Stimulated activated CD8-positive, alpha-beta memory T cell treated with anti-CD3 and anti-CD28 coated beads, Interleukin-2, amount 100 ng/mL, for 1 hour (primary cell): ENCODE measurements at places on chromosomes 2 and 18.

DNA sequence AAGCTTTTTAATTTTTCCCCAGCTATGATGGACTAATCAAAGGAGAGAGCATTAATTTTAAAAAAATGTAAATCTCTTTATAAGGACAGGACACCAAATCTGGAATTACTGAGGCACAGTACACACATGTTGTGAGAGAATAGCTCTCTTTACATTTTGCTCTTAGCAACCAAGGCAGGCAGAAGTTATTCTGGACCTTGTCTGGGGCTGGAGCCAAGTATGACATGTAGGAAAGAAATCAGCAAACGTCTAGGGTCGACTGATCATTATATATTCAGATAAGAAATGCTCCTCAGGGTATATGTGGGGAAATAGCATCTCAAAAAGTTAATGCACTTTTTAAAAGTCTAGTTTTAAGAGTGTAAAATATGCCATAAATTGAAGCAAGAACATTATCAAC is 1330.0 kb upstream of the CELF4 start:
- DNase-seq: no peak

GRCh38 chr2:151845481-151845880 is 17.3 kb upstream of the ARL5A start:
- no peak for DNase-seq

GRCh38 chr2:64967601-64968000 is 21.6 kb upstream of the SLC1A4 start:
- no peak for DNase-seq

GRCh38 chr18:39162013-39162827 is 1596.6 kb upstream of the CELF4 start:
- DNase-seq: no peak

DNA sequence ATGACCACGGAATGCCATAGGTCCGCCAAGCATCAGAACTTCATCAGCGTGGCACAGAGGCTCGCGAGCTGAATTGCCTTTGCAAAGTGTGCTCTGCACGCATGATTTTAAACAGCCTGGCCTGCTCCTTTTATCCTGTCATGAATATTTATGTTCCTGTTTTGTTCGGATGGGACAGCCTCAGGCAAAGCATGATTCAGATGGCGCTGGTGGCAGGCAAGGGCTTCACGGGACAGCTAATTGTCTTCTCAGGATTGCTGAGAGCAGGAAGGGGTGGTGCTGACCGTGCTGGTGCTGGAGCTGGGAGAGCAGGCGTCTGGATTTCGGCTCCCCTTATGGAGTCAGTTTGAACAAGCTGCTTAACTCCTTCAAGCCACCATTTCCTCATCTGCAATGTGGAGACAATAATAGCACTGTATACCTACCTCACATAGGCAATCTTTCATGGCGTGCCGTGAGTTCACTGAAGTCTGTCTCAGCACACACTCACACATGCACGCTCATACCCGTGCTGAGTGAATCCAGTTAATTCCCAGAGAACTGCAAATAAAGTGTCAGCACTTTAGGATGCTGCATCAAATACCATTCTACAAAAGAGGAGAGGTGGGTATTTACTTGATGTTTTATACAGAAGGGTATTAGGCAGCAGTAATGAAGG is 79.7 kb upstream of the APCDD1 start:
- no peak for DNase-seq

GRCh38 chr18:63402246-63403162 is 19.8 kb downstream of the VPS4B start:
- no peak for DNase-seq

DNA sequence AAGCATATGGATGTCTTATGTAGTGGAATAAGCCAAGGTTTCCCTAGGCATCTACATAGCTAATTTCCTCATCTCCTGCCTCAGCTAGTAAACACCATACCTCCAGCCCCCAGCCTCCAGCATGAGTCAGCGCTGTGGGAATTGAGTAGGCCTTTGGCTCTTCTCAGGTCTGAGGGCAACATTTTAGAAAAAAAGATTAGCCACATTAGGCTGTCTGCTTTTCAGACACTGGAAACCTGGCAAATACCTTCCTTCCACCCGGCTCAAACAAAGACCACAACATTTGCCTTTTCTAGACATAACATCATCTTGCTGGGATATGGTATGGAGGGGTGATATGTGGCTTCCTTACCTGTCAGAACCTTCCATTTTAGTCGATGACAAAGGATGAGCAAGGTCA is 6.1 kb upstream of the CCDC195 start:
- DNase-seq: no peak

- DNase-seq: no peak
Observed at GRCh38 chr18:46341986-46342525, 237.9 kb downstream of the HAUS1 start.

- DNase-seq: no peak
Observed at GRCh38 chr2:48896870-48897269, 141.3 kb upstream of the LHCGR start.

DNA sequence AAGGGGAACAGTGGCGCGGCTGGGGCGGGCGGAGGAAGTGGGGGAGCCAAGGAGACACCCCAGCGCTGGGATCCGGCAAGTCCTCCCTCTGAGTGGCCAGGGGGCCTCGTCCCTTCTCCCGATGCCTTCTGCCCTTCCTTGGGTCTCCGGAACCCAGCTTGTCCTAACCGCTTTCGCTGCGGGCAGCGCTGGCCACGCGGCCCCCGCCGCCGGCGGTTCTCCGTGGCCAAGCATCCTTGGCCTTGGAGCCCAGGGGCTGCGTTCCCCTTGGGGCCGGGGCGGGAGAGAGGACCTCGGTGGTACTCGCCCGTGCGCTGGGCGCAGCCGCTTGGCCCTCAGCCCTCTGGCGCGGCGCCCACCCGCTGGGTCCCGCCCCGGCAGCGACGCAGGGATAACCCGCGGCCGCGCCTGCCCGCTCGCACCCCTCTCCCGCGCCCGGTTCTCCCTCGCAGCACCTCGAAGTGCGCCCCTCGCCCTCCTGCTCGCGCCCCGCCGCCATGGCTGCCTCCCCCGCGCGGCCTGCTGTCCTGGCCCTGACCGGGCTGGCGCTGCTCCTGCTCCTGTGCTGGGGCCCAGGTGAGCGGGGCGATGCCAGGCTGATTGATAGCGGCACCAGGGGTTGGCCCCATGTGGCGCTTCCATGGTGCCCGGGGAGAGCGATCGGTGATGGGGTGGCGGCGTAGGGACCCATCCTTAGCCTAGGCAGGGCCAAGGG is 128.7 kb downstream of the UXS1 start:
- DNase-seq: no peak

- DNase-seq: no peak
Observed at GRCh38 chr18:64405161-64405560, 256.3 kb upstream of the LINC00305 start.

DNA sequence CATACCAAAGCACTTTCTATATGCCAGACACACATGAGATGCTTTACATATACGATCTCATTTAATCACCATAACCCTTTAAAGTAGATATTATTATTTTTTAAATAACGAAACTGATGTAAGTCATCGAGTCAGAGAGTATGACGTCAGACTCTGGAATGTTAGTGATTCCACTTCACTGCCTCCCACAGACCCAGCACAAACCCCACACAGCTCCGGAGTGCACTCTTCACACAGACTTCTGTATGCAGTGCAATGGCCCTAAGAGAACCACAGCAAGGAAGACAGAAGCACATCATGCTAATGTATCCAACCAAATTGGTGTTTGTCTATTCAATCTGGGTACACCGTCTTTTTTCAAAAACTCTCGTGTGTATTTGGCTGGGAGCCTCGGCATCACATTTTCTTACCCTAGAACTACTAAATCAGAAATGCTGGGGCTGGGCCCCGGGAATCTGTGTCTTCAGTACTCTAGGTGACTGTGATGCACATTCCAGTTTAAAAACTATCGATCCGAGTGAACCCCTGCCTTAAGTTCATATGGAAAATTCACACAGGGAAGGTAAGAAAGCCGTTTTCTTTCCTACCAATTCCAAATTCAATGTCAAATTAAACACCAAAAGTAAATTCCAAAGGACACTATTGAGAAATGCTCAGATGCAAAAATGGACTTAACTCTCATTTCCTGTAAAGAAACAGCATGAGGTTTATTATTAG is 117.7 kb upstream of the ACVR1C start:
- no peak for DNase-seq

- no peak for DNase-seq
Observed at GRCh38 chr2:36177282-36177681, 178.3 kb upstream of the CRIM1 start.

GRCh38 chr18:31538837-31539236 is 40.9 kb downstream of the DSG2 start:
- DNase-seq: no peak

DNA sequence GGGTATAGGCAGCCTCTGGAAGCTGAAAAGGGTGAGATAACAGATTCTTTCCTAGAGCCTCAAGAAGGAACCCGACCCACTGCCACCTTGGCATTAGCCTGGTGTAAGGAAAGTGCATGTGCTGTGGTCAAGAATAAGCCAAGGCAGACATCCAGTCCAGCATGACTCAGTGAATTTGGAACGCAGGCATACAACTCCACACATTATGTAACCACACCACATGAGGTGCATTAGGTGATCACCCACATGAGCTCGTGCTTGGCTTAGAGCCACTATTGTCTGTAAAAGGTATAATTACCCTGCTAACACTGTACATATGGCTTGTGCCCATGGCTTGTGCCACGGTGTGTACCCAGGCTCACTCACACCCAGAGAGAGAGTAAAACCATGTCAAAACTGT is 583.7 kb upstream of the HNMT start:
- DNase-seq: no peak

DNA sequence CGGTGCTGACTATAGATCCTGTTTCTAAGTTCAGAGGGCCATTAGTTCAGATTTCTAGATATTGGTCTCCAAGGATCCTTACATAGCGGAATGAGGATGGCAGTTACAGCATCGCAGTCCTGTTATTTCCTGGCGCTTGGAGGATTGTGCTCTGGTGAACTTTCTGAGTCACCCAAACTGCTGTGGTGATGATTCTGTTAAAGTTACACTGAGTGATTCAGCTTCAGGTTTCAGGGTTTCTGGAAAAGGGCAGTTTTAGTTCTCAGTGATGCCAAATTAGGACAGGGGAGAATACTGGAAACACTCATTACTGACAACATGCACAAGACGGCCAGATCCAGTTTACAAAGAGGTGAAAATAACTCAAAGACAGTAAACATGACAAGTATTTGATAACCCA is 52.1 kb upstream of the ANKRD62 start:
- no peak for DNase-seq

DNA sequence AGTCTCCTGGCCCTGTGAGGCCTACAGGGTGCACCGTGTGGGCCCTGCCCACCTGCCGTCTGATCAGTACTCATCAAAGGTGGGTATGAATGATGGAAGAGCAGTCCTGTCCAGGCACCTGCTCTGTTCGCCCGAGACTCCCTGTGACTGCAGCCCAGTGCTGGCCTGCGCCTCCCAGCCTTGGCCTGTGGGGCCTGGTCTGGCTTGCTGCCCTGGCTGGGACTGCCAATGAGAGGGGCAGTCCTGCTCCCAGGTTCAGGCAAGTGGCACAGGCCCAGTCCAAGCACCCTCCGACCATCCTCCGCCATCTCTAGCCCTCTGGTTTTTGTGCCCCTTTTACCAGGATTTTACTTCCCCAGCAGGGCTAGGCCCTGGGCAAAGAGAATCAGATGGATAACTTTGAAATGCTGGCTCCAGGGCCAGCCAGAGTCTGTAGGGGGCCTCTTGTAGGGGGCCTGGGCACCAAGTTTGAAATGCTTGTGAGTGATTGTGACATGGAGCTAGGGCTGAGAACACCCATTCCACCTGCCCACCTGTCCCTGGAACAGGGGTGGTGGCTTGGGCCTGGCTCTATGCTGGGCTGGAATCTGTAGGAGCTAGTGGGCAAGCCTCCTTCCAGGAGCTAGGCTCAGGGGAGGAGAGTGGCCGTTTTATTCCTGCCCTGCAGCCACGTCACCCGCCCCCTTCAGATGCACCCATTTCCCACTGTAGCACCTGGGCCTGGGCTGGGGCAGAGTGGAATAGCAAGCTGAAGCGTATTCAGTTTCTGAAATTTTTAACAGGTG is 8.7 kb upstream of the HS6ST1 start:
- DNase-seq: no peak

DNA sequence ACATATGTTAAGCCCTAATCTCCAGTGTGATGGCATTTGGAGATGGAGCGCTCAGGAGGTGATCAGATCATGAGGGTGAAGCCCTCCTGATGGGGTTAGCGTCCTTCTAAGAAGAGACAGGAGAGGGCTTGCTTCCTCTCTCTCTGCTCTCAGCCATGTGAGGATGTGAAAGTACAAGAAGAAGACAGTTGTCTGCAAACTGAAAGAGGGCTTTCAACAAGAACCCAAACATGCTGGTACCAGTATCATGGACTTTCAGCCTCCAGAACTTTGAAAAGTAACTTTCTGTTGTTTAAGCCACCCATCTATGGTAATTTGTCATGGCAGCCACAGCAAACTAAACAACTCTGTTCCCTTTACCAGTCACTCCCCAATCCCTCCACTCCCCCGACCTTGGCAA is 47.4 kb downstream of the CACNB4 start:
- DNase-seq: no peak

- DNase-seq: no peak
Observed at GRCh38 chr2:38806733-38807059, 28.7 kb downstream of the GEMIN6 start.

- DNase-seq: no peak
Observed at GRCh38 chr2:40404517-40404916, 47.4 kb downstream of the SLC8A1 start.

- DNase-seq: no peak
Observed at GRCh38 chr2:120415728-120416509, 70.0 kb downstream of the INHBB start.

DNA sequence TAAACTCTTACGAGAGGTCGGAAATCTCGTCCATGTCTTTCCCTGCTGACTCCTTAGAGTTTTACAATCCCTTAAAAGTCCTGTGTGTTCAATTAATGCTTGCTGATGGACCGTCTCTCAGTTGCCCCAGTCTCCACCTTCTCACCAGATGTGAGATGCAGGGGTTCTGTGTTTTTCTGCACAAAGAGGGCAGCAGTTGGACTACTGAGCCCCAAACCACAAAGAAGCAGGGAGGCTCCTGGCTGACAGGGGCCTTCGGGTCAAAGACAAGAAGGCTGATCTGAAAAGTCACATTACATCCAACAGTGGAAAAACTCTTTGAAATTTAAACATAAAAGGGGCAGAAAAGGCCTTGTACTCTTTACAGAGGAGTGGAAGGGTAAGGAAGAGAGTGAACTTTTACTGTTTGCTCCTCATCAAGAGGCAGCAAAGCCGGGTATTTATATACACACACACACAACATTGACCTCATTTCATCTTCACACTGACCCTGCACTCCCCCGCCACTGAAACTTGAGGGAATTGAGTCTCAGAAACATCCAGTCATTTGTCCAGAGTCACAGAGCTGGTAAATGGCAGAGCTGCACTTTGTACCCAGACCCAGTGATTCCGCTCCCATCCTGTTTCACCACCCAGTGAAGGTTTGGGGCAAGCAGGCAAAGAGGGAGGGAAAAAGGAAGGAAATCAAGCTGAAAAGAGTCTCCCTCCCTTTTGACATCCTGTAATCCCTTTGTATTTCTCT is 23.7 kb downstream of the MRPL33 start:
- DNase-seq: no peak

- no peak for DNase-seq
Observed at GRCh38 chr2:168449419-168449818, 6.7 kb upstream of the CERS6 start.

- DNase-seq: no peak
Observed at GRCh38 chr2:235595422-235596010, 101.7 kb downstream of the AGAP1 start.

- no peak for DNase-seq
Observed at GRCh38 chr2:28754321-28754720, 2.7 kb downstream of the PPP1CB start.

- DNase-seq: no peak
Observed at GRCh38 chr2:101466426-101466825, 8.5 kb downstream of the RFX8 start.
